Ureter (tissue), 1 donor: ENCODE measurements at places on chromosomes 4 and X.

DNA sequence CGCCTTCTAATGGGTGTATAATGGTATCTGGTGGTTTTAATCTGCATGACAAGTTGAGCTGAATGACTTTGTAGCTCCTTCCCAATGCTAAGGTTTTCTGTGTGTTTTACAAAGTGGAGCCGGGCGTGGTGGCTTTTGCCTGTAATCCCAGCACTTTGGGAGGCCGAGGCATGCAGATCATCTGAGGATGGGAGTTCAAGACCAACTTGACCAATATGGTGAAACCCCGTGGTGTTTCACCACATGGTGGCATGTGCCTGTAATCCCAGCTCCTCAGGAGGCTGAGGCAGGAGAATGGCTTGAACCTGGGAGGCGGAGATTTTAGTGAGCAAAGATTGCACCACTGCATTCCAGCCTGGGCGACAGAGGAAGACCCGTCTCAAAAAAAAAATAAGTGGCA, 28.9 kb downstream of the ARFIP1 start:
- DNase-seq = no peak

DNA sequence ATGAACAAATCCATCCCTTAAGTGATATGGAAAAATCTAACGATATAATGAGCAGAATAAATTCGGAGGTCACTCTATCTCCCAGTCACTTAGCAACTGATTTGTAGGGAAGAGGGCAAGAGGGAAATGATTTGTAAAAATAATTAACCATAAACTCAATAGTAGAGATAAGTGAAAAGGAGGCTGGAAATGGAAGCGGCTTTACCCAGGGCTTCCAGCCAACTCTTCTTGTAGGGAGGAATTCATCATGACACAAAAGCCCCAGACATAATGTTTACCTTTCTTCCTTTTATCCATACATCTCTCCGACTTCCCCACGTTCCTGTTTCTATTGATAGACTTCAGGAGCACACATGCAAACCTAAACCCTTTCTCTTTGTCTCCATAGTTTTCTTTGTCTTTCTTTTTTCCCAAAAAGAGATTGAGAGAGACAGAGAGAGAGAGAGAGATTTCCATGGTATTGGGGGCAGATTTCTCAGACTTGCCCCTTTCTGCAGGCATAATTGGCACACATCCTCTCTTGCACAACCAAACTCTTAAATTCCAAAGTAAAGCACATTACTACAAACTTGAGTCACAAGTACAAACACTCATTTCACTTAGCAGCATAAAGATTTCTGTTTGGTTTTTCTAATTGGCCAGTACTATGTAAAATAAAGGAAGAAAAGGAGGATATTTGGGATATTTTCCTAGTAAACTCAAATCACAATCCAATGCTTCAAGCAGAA, 140.9 kb downstream of the MAPK10 start:
- no peak for DNase-seq

DNA sequence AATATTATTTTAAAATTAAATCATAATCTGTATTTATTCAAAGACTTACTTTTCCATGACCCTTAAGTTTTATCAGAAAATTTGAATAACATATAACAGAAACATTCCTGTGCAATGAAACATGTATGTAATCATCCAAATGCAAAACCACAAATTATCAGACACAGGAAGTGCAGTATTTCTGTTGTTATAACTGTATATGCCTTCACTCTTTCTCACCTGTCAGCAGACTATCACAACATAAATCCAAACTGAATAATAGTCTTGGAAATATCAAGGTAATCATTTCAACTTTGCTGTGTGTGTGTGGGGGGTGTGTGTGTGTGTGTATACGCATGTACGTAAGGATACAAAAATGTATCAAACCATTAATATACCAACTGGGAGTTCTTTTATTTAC, 285.9 kb downstream of the SLC7A11 start:
- DNase-seq = no peak

DNA sequence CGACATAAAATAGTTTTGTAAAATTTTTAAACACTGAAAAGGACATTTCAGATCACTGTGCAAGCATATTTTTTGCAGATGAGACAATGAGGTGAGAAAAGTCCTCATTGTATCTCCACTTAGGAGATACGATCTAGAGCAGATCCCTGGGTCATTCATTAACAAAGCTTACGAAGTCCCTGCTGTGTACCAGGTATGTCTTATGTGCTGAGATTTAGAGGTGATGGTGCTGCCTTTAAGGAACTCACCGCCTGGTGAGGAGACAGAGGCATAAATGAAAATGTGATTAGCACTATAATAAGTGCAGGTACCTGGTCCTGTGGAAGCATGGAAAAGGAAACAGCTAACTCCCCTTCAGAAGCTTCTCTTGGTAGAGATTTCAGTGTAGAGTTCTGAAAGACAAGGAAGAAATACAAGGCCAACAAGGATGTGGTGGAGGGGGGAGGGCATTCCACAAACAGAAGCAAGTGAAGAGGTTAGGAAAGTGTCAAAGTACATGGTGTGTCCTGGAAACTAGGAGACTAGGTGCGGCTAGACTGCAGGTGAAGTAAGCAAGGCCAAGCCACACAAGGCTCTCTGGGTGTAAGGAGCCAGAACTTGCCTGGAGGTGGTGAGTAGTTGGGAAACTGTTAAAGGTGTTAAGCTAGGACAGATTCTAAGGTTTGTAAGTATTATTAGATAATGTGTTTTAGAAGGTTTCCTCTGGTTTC, 1.5 kb upstream of the NDNF start:
- DNase-seq = no peak

DNA sequence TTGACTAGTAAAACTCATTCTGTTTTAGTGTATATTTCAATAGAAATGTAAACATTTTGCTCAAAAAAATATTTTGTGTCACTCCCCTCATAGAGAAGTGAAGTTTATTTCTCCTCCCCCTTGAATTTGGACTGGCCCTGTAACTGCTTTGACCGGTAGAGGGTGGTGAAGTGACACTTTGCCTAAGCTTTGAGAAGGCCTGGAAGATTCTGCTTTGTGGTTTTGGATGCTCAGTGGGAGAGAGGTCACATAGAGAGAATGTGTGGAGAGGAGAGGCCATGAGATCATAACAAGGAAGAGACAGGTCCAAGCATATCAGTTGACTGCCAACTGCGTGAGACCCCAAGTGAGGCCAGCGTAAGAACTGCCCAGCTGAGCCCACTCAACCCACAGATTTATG, 19.1 kb upstream of the ARX start:
- DNase-seq = no peak
